ENCODE measurements at places on chromosomes 2 and 18.
A peak's percentile ranks its signal among the peaks of the same experiment; 100 is the strongest.

- peak; percentile 67 for DNase-seq
Measured at GRCh38 chr2:46010925-46011490, 286.2 kb upstream of the EPAS1 start.

DNA sequence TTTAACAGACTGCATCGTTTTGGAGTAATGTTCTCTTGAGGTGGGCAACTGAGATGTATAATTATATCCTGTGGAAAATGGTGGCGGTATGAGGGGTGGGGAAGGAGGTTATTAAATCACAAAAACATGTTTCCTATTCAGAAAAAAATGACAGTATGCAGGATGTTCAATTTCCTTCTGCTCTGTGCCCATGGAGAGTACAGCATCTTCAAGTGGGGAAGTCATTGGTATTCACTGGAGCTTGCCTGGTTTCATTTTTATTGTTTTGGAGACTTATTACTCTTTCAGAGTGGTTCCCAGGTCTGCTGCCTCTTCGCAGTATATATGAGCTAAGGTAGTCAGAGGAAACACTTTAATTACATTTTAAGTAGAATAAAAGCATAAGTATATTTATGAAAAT, 318.8 kb upstream of the RAB12 start:
- DNase-seq = no peak

- no peak for DNase-seq
Measured at GRCh38 chr2:2399396-2399795, 68.3 kb upstream of the MYT1L start.

- DNase-seq = no peak
Measured at GRCh38 chr2:24577481-24577880, 86.4 kb downstream of the NCOA1 start.

GRCh38 chr2:124450481-124450880, 425.4 kb downstream of the CNTNAP5 start:
- no peak for DNase-seq

GRCh38 chr2:145207884-145208283, 688.0 kb upstream of the ZEB2 start:
- no peak for DNase-seq

DNA sequence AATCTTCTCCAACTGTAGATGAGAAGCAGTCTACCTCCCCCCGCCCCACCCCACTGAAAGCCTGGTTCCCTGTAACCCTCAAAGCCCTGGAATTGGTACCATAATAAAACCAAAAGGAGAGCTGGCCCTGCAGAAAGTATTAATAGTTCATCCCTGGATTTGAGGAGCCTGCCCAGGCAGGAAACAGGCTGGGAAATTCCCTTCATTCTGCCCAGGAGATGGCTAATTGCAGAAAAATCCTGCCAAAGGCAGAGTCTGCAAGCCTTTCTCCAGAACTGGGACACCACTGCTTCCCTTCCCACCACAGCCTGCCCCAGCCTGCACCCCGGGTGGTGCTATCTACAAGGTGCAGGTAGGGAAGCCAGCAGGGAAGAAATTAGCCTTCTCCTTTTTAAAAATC, 16.3 kb downstream of the GKN2 start:
- peak; percentile 95 for DNase-seq

DNA sequence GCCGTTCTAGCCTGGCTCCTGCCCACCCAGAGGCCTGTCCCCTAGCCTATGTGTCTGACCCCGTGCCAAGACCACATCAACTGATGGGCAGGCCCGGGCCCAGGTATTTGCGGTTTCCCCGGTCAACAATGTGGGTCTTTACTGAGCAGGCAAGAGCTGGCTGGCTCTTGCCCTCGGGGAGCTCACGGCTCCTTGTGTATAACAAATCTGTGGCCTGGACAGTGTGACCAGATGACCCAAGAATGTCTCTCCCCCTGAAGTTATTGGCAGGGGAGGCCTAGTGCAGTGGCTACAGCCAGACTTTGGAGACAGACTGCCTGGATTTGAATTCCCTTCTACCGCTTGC, 179.6 kb downstream of the KLHL29 start:
- no peak for DNase-seq

GRCh38 chr18:44917216-44918141, 236.8 kb downstream of the SETBP1 start:
- no peak for DNase-seq

DNA sequence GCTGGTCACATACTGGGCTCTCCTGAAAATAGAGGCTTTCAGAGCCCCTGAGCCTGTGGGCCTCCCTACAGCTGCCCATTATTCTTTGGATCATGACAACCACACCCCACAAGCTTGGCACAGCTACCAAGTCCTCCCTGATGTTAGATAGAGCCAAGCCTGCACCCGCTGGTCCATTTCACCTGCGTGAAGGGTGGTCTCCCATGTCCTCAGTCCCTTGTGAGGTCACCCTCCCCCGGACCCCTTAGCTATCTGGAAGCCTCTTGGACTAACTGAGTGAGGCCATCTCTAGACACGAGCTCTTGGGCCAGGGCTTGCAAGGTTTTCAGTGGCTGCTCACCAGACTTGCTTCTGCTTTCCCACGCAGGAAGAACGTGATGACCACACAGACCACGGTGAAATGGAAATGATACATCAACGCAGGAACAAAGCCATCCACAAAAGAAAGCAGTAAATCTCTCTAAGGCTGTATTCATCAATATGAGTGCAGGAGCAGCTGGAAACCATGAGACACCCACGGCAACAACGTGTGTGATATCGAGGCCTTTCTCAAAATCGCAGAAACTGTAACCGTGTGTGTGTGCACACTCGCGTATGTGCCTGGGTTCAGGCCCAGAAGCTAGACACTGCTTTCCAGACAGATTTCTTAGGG, 10.1 kb upstream of the MAL start:
- DNase-seq = no peak

GRCh38 chr18:75376004-75376403, 51.5 kb downstream of the SMIM21 start:
- DNase-seq = peak; percentile 2

DNA sequence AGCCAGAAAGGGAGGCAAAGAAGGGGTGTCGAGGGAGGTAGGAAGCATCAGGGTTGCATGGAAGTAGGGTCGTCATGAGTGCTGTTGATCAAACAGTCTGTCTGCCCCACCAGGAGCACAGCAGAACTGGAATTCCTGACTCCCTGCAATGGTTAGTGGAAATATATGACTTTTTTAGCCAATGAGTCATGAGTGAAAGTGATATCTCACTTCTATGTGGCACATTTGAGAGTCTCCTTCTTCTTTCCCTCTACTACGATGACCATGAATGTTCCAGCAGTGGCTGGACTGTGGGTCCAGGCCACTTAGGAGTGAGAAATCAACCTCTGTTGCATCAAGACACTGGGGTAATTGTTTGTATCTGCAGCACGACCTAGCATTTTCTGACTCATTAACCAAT, 199.5 kb downstream of the TTC32 start:
- DNase-seq = peak; percentile 10

DNA sequence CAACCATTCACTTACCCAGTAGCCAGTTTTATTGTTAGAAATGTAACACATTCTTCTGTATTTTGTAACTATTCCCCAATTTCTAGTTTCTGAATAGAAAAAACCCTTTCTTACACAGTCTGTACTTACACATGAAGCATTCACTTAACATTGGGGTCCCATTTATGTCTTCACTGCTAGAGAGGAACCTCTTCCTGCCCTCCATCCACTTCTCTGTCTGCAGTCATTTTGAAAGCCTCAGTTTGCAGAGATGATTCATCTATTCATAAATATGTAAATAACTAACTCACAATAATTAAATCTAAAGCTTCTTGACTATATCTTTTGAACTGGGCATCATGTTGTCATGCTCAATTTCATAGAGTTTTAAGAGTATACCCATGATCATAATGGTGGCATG, 55.9 kb downstream of the ZRANB3 start:
- DNase-seq = no peak

DNA sequence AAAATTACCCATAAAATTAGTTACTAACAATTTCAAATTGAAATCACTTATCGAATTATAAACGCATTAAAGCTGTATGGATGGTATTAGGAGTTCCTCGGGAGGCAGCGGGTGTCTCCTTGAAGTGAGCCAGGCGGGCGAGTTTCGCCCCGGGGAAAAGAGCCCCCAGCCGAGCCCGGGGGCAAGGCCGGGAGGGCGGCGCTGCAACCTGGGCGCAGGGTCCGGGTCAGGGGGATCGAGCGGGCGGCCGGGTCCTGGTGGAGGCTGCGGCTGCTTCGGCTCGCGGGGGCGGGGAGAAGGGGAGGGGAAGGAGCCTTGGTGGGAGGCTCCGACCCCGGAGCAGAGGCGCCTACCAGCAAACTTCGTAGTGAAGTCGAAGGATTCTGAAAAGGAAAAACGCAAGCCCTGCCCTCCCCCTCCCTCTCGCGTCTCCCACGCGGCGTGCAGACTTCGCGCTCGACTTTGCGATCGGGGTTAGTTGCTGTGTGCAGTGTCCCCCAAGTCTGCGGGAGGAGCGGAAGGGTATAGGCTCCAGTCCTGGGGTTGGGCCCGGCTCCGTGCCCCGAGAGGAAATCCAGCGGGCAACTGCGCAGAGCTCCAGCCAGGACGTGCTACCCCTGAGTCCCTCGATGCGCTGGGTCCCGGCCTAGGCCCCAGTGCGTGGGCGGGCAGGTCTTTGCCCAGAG, 140.8 kb downstream of the MEIS1 start:
- DNase-seq = no peak

GRCh38 chr2:9112079-9112721, 94.4 kb upstream of the ASAP2 start:
- peak; percentile 99 for DNase-seq

DNA sequence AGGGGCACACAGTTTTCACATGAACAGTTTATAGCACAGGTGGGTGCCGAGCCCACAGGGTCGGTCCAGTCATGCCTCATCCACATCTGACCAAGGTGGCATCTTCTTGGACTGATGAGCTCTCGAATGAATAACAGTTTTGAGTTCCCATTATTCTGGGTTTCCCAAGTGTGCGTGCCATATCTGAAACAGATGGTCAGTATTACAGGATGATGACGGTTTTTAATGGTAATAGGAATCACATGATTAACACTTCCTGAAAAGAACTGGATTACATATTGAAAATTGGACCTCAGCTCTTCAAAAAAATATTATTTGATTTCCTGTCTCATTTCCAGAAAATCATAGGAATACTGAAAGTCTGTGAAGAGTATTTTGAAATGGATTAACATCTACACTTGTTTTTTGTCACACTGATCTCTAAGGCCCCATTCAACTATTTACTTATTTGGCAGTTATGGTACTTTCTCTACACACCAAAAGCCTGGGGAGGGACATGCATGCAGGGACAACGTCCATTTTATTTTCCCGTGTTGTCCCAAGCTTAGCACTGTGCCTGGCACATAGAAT, 22.2 kb upstream of the NAB1 start:
- DNase-seq = no peak

DNA sequence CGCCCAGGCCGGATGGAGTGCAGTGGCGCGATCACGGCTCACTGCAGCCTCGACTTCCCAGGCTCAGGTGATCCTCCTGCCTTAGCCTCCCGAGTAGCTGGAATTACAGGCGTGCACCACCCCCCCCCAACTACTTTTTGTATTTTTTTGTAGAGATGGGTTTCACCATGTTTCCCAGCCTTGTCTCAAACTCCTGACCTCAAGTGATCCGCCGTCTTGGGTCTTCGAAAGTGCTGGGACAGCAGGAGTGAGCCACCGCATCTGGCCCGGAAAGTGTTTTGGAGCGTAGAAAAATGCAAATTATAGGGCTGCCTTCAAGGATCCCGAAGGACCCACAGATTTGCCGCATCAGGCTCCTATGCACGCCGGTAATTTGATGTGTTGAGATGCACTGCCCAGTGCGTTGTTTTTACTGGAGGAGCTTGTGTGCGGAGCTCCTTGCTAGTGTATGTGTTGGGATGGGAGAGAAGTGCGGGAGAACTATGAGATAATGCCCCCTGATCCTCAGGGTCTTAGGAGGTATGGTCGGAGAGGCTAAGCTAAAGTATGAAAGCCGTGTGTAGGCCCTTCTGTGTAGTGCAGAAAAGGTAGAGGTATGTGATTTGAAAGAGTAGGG, 1.2 kb upstream of the CLASP1 start:
- DNase-seq = no peak

DNA sequence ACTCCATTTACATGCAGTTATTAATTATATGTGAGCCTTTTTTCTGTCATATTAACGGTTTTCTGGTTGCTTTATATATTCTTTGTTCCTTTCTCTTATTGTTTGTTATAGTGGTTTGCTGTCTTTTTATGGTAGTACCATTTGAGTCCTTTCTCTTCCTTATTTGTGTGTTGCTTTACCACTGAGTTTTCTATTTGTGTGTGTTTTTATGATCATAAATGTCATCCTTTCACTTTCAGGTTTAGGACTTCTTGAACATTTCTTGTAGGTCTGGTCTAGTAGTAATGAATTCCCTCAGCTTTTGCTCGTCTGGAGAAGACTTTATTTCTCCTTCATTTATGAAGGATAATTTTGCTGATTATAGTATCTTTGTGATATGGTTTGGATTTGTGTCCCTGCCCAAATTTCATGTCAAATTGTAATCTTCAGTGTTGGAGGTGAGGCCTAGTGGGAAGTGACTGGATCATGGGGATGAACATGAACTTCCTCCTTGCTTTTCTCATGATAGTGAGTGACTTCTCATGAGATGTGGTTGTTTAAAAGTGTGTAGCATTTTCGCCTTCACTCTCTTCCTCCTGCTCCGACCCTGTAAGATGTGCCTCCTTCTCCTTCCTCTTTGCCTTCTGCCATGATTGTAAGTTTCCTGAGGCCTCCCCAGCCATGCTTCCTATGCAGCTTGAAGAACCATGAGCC, 11.5 kb downstream of the GCC2 start:
- DNase-seq = no peak

DNA sequence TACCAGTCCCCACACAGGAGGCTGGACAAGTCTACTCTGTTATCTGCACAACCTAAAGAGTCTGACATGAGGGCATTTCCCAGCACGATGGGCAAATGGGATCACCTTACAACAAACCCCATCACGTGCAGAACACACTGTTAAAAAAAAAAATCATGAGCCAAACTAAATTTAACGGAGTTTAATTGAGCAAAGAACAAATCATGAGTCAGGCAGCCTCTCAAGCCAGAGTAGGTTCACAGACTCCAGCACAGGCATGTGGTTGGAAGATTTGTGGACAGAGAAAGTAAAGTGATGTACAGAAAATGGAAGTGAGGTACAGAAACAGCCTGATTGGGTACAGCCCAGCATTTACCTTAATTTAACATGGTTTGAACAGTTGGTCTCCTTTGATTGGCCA, 59.9 kb downstream of the KYNU start:
- no peak for DNase-seq

DNA sequence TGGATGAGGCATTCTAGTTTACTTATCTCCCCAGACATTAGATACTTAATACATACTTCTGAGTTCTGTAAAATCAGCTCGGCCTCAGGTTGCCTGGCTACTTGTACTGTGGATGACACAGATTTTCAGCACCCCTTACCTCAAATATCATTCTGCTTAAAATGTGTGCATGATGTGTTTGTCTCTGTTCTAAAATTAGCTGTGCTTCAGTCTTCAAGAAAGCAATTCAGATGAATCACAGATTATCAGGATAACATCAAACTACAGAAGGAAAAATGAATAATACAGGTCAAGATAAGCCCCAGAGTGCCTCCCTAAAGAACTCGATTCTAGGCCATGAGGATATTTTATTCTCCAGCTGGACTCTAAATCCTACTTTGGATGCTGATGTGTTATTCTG, 21.3 kb upstream of the MAPRE2 start:
- DNase-seq = no peak
